NCI-H187 treated with DMSO at 0.1 percent for 48 hours (cell line): ENCODE measurements at places on chromosomes 1 and 21.

- DNase-seq: no peak
These were observed 21.8 kb upstream of the VTCN1 start for GRCh38 chr1:117232531-117232930.

DNA sequence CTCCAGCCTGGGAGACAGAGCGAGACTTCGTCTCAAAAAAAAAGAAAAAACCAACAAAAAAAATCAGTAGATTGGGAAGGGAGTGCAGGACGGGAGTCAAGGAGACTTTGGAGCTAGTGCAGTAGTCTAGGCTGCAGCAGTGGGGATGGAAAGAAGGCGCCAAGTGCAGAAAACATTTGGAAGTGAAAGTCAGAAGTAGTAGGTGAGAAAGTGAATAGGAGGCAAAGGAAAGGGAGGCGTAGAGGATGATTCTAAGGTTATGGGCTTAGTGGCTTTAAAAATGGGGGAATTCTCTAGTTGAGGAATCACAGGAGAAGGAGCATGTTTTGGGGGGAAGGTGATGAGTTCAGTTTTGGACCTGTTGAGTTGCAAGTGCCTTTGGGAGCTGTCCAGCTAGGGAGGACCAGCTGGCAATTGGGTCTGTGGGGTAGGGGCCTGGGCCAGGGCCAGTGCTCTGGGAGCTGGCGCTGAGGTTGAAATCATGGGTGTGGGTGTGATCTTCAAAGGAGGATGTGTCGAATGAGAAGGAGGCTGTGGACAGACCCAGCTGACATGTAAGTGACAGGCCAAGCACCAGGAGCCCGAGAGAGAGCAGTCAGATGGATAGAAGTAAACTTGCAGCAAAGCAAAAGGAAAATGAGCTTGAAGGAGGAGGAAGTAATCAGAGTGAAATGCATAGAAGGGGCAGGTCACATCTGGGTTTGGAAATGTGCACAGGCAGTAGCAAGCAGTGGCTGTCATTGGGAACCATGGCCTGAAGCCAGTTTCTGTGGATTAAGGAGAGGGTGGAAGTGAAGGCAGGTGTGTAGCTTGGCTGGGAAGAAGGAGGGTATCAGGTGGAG is 15.8 kb downstream of the TMCC2 start:
- DNase-seq: no peak

GRCh38 chr1:95723346-95723745 is 489.3 kb downstream of the RWDD3 start:
- no peak for DNase-seq

DNA sequence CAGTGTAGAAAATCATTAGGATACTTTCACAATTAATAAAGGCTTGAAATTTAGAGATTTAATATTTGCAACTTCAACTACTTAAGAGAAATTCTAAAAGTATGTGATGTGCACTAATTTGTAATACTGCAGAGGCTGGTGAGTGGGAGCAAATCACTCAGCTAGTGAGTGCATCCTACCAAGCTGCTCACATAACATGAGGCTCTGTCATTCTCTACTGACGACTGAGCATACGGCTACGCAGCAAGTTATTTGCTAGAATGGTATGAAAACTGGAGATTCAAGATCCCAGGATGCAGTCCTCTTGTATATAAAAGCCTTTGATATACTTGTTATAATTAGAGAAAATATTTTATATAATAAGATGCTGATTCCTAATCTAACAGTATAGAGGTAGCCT is 90.1 kb downstream of the ATP1B1 start:
- DNase-seq: no peak

- no peak for DNase-seq
These were observed 885.3 kb downstream of the TTLL7 start for GRCh38 chr1:83113652-83114051.

GRCh38 chr1:219476116-219476515 is 136.8 kb downstream of the ZC3H11B start:
- no peak for DNase-seq

DNA sequence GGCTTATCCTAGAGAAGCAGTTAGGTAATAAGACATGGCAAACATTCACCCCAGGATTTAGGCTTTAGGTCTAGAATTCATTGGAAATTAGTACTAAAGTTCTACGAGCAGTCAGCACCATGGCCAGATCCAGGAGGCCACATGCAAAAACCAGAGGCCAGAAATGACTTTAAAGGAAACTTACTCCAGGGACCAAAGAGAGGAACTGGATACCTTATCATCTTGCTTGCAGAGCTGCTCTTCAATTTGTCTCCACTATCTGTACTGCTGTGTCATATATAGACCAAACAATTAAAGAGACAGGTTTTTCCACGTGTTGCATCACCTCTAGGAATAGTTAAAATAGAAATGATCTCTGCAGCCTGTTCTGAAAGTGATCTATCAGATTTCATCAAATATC is 127.8 kb downstream of the LMX1A start:
- DNase-seq: no peak

DNA sequence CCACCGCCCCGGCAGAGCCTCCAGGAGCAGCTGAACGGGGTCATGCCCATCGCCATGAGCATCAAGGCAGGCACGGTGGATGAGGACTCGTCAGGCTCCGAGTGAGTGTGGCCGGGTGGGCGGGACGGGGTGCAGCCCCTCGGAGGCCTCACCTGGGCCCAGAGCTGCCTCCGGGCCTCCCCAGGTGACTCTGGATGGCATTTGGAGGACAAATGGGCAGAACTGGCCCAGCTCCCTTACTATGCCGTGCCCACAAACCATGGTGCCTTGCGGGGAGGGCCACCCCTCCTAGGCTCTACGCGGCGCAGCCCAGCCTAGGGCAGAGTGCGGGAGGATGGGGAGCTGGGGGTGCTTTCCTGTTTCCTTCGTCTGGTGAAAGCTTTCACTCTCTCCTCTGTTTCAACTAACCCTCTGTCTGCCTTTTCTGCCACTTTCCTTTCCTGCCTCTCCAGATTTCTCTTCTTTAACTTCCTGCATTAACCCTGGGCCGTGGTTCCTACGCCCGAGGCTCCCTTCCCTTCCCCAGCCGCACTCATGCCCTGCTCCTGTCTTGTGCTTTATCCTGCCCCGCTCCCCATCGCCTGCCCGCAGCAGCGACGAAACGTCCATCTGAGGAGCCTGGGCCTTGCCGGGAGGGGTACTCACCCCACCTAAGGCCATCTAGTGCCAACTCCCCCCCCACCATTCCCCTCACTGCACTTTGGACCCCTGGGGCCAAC is 9.2 kb downstream of the PSRC1 start:
- DNase-seq: no peak

GRCh38 chr1:15693371-15693770 is 9.3 kb downstream of the PLEKHM2 start:
- DNase-seq: no peak

DNA sequence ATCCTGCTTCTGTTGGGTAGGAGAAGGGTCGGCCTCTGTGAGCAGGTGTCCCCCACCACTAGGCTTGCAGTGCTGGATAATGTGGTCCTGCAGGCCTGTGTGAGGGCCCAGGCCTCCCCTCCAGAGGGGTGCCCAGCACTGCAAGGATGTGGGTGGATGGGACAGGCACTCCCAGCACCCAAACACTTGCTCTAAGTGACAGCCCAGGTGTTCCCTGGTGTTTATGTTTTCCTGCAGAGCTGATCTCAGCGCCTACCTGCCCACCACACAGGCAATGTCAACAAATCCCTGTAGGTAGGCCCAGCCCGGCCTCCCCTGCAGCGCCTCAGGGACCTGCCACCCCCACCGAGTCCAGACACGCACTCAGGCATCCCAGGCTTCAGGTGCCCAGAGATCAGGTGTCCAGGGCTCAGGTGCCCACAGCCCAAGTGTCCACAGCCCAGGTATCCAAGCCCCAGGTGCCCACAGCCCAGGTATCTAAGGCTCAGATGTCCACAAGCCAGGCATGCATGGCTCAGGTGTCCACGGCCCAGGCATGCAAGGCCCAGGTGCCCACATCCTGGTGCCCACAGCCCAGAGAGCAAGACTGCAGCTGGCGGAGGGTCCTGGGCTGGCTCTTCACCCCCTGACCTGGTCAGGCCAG is 59.2 kb downstream of the WNT9A start:
- no peak for DNase-seq

DNA sequence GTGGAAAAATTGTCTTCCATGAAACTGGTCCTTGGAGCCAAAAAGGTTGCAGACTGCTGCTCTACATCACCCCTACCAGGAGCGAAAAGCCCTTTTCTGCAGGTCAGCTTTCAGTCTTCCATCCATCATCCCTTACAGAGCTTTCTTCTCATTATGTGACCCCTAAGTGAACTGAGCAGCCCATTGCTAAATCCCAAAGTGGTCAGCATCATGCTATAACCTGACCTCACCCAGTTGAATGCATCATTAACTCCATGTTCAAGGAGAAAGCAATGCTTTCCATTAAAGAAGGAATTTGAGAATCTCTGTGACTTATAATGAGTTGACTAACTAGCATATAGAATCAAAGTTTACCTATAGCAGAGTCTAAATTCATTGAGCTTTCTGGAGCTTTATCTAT is 10.4 kb upstream of the IL24 start:
- no peak for DNase-seq

DNA sequence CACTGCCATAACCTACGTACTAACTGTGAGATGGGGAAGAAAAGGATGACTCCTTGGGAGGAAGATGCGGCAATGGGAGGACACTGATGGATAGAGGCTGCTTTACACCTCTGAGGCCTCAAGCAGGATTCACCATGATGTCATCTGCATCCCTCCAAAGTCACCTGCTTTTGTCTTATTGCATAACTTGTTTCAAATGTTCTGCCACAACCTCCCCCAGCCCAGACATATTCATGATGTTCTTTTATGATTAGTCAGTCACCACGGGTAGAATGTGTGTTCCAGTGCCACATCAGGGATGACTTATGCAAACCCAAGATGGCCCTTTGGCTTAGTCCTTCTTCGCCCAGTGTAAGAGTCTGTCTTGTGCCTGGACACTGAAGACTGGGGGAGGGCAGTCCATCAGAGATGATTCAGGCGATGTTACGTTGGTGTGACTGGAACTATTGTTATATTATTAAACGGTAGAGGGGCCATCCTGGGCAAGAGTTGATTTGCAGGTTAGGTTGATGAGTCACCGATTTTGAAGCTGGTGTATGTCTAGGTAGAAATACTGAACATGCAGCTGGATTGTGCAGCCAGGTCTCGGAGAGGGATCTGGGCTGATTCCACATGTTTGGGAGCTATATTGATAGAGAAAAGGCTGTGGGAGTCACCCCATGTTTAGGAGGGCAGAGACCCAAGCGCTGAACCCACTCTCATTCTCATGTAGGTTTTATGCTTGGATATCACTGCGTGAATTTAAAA is 32.6 kb downstream of the RYR2 start:
- DNase-seq: no peak

DNA sequence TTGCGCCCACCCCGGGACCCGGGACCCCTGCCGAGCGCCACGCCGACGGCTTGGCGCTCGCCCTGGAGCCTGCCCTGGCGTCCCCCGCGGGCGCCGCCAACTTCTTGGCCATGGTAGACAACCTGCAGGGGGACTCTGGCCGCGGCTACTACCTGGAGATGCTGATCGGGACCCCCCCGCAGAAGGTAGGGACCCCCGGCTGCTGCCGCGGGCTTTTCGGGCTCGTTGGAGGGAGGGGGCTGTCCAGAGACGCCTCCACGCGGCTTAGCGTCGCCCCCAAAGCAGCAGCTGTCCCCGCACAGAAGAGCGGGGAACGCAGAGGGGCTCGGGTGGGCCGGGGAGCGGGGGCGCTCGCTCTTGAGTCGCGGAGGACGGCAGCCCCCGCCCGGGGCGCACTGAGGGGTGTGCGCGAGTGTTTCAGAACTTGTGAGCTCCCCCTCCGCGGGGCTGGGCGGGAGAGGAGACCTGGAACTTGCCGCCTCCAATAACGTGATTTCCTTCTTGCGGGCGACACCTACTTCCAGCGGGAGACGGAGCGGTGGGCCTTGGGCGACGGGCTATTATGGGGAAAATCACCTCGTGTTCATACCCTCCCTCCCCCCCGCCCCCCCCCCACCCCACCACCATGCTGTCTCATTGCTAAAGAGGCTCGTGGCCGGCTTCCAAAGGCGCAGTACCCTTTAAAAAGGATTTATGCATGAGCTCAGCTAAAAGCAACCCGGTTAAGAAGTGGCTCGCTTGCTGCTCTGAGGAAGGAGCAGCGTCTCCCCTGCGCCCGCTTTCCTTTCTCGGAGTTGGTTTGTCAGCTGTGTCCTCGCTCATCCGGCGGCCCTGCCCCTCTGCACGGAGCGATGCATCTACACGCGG is 664 bp downstream of the BACE2 start:
- no peak for DNase-seq

DNA sequence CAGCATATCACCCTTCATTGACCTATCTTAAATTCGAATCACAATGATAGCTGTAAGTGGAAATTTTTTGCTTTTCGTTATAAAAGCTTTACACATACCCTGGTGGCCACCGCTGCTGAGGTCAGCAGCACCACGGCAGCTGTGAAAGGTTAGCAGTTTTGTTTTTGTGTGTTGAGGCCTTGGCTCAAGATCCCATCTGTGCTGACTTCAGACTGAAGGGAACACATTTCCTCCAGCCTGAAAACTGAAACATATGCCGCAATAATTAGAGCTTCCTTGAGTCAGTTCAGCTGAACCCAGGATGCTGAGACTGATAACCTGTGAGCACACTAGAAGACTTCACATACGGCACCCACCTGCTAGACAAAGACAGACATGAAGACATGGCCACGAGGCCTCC is 103.0 kb downstream of the SMYD3 start:
- no peak for DNase-seq
